ENCODE measurements at places on chromosomes 1 and 21. TPM values are rescaled to one million over a fixed set of nuclear protein-coding genes. Genes with fewer than 3 reads are reported as not detected.

Gene C1orf94
- not detected for total RNA-seq

DNA sequence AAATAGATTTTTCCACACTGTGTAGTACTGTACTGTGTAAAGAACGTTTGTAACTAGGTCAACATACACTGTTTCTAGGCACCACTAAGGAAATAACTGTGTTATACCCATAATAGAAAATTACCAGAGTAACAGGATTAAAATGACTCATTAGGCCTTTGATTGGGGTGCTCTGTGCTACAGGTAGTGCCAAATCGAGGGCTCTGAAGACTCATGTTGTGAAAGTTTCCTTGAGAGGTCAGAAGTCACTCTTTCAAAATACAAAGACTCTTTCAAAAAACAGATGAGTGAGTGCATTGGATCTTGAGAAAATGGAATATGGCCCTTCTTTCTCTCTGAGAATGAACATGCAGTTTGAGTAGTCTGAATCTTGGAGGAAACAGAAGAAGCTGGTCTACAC is 143.0 kb downstream of the MRPL39 start:
- DNase-seq: peak; percentile 12

DNA sequence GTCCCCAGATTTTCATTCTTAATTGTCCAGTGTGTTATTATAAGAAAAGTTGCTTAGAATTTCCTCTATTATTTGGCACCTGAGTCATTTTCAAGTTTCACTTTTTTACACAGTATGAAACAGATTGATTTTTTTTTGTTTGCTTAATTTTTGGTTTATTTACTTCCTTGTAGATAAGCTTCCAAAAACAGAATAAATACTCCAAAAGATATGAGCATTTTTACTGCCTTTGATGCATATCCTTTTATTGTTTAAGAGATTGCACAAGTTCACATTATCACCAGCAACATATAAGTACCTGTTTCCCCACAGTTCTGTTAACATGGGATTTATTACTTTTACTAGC is 36.3 kb upstream of the AHCYL1 start:
- DNase-seq: no peak

DNA sequence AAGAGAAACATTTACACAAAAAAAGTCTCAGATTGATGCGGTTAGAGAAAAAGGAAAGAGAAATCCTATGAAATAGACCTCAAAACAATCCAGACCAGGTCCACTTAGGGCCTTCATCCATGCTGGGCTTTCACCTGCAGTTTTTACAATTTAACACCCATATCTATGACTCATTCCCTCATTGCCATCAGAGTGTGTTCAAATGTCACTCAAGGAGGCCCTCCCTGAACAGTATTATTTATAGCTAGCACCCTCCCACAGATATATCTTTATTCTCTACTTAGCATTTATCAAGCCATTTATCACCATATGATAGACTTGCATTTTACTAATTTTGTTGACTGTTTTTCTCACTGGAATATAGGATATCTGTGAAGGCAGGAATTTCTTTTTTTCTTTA is 824 bp upstream of the KRTAP21-3 start:
- no peak for DNase-seq

Measured in bronchial epithelial cell (primary cell).